ENCODE measurements at places on chromosomes 4 and X.

DNA sequence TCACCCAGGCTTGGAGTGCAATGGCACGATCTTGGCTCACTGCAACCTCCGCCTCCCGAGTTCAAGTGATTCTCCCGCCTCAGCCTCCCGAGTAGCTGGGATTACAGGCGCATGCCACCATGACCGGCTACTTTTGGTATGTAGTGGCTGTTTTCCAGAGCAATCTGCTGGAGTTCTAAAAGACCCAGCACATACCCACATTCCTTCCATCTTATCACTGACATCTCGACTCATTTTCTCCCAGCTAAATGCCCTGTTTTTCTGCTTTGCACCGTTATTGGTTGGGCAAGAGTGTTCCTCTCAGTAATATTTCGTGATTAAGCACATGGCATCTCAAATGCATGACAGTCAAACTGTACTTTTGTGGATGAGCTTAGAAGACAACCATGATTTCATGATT, 53.7 kb downstream of the PRKX start:
- no peak for DNase-seq

GRCh38 chr4:53497487-53498244, 93.6 kb downstream of the LNX1 start:
- no peak for DNase-seq

GRCh38 chr4:74083546-74083945, 15.4 kb downstream of the CXCL2 start:
- DNase-seq, result no peak

GRCh38 chr4:129971419-129971818, 875.5 kb downstream of the C4orf33 start:
- no peak for DNase-seq

GRCh38 chr4:11042760-11043159, 358.2 kb upstream of the CLNK start:
- no peak for DNase-seq

GRCh38 chrX:38811515-38812243, 10.4 kb downstream of the MID1IP1 start:
- no peak for DNase-seq

Measured in pulmonary artery endothelial cell (primary cell).